GM23248 (cell line): ENCODE measurements at places on chromosomes 13 and 19.

- no peak overlapping the region for H3K4me3 ChIP-seq
- no peaks in the 10 kb centered on the region for H3K27me3 ChIP-seq
- no peaks in the 10 kb centered on the region for H3K36me3 ChIP-seq
- no peak overlapping the region for H3K27ac ChIP-seq
- H3K4me1 ChIP-seq, result no peaks in the 10 kb centered on the region
- DNase-seq, result peak; percentile 12
Measured at GRCh38 chr13:41767801-41768200, 193.1 kb downstream of the VWA8 start.

DNA sequence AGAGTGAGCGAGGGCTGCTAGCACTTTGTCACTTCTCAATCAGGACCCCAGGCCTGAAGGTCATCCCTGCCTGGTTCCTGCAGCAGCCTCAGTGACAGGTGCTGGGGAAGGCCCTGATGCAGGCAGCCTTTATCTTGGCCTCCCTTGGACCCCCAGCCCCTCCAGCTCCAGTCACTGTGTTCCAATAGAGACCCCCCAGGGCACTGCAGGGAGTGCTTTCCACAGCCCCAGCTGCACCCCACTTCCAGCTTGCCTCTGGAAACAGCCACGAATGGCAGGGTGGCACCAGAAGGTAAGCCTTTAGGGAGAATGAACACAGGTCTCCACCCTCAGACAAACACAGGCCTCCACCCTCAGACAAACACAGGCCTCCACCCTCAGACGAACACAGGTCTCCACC is 241.6 kb upstream of the SGCG start:
- no peak overlapping the region for H3K4me3 ChIP-seq
- no peaks in the 10 kb centered on the region for H3K27me3 ChIP-seq
- H3K4me1 ChIP-seq, result no peaks in the 10 kb centered on the region
- no peaks in the 10 kb centered on the region for H3K36me3 ChIP-seq
- H3K27ac ChIP-seq, result no peak overlapping the region
- DNase-seq, result no peak

DNA sequence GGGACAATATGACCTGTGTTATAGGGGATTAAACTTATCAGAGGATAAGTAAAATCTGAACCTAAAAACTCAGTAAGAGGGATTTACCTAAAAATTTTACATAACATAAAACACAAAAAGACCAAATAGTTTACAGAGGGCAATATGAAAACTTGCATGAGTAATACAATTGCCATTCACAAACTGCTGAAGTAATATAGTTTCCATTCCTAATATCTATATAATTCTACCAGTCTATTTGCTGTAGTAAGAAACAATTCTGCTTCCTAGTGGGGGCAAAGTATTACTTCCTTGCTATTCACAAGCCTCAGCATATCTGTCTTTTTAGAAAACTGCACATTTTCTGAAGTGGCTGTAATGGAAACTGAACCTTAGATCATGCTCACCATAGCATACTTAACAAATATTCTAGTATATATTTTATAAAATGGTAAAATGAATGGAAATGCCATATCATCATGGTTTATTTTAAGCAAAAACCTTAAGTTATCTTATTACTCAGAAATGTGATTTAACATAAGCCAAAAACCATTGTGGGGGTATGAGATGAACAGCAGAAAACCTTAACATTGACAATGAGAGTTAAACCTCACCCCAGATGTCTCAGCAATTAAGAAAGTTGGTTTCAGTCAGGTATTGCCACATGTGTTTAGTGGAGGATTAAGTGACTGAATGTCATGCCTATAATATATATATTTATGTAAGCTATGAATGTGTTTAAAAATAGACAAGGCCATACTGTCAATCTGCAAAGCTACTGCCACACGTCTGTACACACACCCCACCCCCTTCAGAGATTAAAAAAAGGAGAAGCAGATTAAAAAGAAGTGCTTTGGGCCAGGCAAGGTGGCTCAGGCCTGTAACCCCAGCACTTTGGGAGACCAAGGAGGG is 136.8 kb downstream of the MIPEP start:
- DNase-seq, result peak; percentile 23
- no peaks in the 10 kb centered on the region for H3K36me3 ChIP-seq
- H3K4me3 ChIP-seq, result no peak overlapping the region
- peaks cover 15% of the 10 kb centered on the region for H3K4me1 ChIP-seq

DNA sequence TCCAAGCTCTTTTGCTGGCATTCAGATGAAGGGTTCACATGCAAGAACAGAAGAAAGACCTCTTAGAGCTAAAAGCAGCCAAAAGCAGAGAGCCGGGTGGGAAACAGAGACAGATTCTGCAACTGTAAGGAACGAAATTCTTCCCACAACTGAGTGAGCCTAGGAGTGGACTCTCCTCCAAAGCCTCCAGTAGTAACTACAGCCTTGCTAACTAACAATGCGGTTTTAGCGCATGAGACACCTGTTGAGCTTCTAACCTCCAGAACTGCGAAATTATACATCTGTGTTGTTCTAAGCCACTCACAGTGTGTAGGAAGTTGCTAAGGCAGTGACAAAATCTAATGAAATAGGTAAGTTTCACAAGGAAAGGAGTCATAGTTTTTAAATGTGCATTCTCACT is 98.1 kb upstream of the SLITRK1 start:
- H3K27me3 ChIP-seq, result no peaks in the 10 kb centered on the region
- no peaks in the 10 kb centered on the region for H3K36me3 ChIP-seq
- no peak overlapping the region for H3K4me3 ChIP-seq
- H3K27ac ChIP-seq, result no peak overlapping the region

DNA sequence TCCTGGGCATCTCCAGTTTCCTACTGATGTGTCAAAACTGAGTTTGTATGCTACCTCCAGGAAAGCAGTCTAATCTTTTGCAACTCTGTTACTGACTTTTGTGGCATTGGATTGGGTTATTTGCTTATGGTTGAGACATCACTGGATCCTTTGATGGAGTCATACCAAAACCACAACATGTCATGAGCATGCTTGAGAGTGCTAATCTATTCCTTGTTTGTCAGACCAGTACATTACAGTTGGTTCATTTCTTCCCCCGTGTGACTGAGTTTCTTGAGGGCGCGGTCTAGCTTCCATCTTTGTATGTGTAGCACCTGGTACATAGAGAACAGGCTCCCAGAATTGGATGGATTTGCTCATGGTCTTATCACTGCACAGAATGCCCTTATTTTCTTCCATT is 43.2 kb downstream of the SUGT1 start:
- no peaks in the 10 kb centered on the region for H3K4me1 ChIP-seq
- H3K4me3 ChIP-seq, result no peak overlapping the region
- H3K27me3 ChIP-seq, result no peaks in the 10 kb centered on the region
- DNase-seq, result peak; percentile 48
- H3K27ac ChIP-seq, result no peak overlapping the region

GRCh38 chr13:113625965-113626721 is 31.9 kb downstream of the ATP4B start:
- H3K27ac ChIP-seq, result no peak overlapping the region
- H3K4me3 ChIP-seq, result no peak overlapping the region
- peaks cover 9% of the 10 kb centered on the region for H3K4me1 ChIP-seq
- no peaks in the 10 kb centered on the region for H3K27me3 ChIP-seq
- DNase-seq, result peak; percentile 51
- no peaks in the 10 kb centered on the region for H3K36me3 ChIP-seq

DNA sequence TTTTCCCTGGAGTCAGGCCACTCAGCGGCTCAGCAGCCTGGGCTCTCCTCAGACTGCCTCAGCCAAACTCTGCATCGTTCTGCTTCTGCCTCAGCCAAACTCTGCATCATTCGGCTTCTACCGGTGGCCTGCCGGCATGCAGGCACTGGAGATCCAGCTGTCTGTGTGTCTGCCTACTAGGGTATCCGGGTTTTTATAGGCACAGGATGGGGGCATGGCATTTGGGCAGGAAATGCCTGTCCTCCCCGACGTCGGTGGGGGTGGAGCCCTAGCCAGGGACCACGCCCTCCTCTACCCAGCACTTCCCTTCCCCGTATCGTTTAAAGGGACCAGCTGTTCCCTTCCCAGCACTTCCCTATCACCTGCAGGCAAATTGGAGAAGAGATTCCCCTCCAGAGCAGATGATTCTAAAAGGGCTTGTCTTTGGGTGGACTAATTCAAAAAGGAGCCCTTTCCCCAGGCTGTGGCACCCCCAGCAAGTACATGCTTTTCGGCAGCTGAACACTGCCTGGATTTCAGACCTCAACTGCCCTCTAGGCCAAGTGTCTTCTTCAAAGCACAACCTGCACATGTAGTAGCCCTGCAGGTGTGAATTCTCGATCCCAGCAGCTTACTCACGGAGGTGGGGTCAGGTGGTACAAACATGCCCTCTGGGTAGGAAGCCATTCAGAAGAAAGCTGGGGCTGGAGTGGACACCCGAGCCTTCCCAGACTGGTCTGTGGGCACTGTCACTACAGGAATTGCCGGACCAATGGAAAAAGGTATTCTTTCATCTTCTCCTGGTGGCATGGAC is 25.4 kb upstream of the GPR12 start:
- no peaks in the 10 kb centered on the region for H3K36me3 ChIP-seq
- no peak for DNase-seq
- no peaks in the 10 kb centered on the region for H3K4me1 ChIP-seq
- H3K27me3 ChIP-seq, result no peaks in the 10 kb centered on the region; the same call in 1 of the 2 replicates
- no peak overlapping the region for H3K27ac ChIP-seq

- H3K4me3 ChIP-seq, result no peak overlapping the region
- no peaks in the 10 kb centered on the region for H3K4me1 ChIP-seq
- H3K27me3 ChIP-seq, result peaks cover 5% of the 10 kb centered on the region; the same call in 1 of the 2 replicates
- H3K36me3 ChIP-seq, result no peaks in the 10 kb centered on the region
Measured at GRCh38 chr19:15874821-15875474, 22.9 kb downstream of the CYP4F2 start.

DNA sequence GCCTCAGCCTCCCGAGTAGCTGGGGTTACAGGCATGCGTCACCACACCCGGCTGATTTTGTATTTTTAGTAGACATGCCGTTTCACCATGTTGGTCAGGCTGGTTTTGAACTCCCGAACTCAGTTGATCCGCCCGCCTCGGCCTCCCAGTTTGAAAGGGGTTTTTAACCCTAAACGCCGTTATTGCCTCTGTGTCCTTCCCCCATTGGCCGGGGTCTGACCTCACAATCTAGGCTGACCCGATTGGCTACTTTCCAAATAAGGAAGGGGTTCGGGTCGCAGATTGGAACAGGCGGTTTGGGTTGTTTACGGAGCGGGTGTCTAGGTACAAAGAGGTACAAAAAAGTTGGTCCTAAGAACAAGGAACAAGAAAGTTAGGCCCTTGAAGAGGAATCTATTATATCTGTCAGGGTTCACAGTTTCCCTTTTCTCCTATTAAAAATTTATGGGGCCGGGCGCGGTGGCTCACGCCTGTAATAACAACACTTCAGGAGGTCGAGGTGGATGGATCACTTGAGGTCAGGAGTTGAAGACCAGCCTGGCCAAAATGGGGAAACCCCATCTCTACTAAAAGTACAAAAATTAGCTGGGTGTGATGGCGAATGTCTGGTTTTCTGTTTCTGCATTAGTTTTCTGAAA is 1.0 kb downstream of the ZNF253 start:
- peak overlapping the region; percentile 92 for H3K27ac ChIP-seq
- H3K27me3 ChIP-seq, result no peaks in the 10 kb centered on the region
- peak overlapping the region; percentile 99 for H3K4me3 ChIP-seq
- H3K4me1 ChIP-seq, result peaks cover 17% of the 10 kb centered on the region; the same call in 1 of the 2 replicates
- H3K36me3 ChIP-seq, result no peaks in the 10 kb centered on the region
- DNase-seq, result peak; percentile 20

DNA sequence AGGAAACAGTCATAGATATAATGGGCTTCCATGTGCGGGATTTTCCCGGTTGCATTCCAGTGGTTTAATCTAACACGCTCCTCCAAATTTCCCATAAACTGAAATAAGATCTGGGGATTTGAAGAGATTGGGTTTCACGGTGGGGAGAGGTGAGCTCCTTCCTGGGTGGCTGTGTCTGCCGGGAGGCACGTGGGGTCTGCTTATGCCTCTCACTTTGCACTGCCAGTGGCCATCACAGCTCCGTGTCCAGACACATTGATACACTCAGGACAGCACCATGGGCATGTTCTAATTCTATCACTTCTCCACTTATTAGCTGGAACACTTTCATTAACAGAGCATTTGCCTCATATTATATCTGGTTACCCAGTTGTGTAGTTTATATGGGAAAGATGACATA is 73.4 kb downstream of the SOX1 start:
- H3K27me3 ChIP-seq, result no peaks in the 10 kb centered on the region
- no peaks in the 10 kb centered on the region for H3K36me3 ChIP-seq
- H3K27ac ChIP-seq, result no peak overlapping the region
